Osteoblast (primary cell): ENCODE measurements at places on chromosomes 5 and 9. TPM values are rescaled to one million over a fixed set of nuclear protein-coding genes. Genes with fewer than 3 reads are reported as not detected.

- no peak for DNase-seq
Measured at GRCh38 chr9:103319979-103320378, 324.8 kb downstream of the CYLC2 start.

GRCh38 chr5:78693339-78693738, 44.8 kb upstream of the LHFPL2 start:
- no peak for DNase-seq

- peak; percentile 65 for DNase-seq
Measured at GRCh38 chr9:135525241-135526088, 4.2 kb downstream of the LCN1 start.

FAM151B gene
- 13.0 and 19.2 TPM in 2 replicates for total RNA-seq

GRCh38 chr5:107232788-107233187, 437.9 kb downstream of the EFNA5 start:
- DNase-seq = no peak

GRCh38 chr9:95491543-95492320, 25.0 kb downstream of the PTCH1 start:
- peak; percentile 13 for DNase-seq
